Heart right ventricle (tissue), 16 donors: ENCODE measurements at places on chromosomes 16 and 17. TPM values are rescaled to one million over a fixed set of nuclear protein-coding genes. Genes with fewer than 3 reads are reported as not detected.

Gene FUS
- 161 TPM for total RNA-seq

Gene MPP3
- 17.0 TPM for total RNA-seq

Gene DNAH9
- total RNA-seq = not detected

Gene SOCS7
- total RNA-seq = 16.7 TPM

Gene IL34
- total RNA-seq = 0.37 TPM

Gene CCDC137
- total RNA-seq = 9.7 TPM

DNA sequence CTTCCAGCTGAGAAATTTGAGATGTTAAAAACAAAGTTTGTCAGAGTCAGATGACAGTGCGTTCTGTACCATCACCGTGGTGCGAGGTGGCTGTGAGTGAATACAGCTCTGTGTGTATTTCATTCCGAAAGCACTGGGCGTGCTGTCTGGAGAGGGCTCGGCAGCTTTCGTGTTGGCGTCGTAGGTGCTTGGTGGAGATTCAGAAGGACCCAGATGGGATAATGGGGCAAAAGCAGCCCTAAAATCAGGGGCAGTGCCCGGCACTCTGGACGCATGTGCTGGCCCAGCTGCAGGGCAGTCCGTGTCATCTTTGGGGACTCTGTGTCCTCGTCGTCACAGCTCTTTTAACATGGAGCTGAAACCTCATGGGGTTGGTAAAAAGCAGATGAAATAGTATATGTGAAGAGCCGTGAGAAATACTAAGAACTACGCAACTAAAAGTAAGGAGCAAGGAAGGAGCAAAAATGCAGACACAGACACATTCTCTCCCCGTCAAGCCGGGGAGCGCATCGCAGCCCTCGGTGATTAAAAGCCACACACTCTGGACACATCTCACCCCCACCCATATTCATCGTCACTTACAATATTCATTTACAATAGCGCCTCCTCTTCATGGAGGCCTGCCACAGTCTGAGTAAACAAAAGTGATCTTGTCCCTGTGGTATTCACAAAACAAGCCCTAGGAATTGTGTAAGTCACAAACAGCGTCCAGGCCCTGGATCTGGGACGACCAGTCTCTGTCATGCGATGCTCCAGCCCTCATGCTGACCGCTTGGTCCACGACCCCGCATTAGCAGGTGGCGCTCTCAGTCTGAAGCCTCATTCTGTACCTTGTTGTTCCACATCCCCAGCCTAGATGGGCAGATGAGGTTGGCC is 206.7 kb downstream of the RPTOR start:
- no peak for DNase-seq

- peak; percentile 64 for DNase-seq
These were observed 49.3 kb upstream of the WSB1 start for GRCh38 chr17:27244491-27245223.

- DNase-seq = no peak
These were observed 13.7 kb downstream of the WNT9B start for GRCh38 chr17:46865100-46865499.

DNA sequence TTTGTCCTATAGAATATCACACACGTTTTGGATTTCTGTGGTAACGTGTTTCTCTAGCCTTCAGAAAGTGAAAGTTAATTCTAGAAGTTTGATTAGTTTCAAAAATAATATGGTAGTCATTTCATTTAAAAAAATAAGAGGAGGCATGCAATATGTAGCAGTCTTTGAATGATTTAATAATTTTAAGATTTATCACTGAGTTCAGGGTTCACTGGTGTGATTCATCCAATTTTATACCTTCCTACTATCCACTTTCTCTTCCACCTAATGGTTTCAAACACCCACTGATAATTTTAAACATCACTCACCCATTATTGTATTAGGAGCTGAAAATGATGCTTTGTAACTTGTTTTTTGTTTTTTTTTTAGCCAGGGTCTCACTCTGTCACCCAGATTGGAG is 42.3 kb downstream of the CMC2 start:
- no peak for DNase-seq

- DNase-seq = no peak
These were observed 208.7 kb downstream of the PRKCA start for GRCh38 chr17:66511135-66511534.

DNA sequence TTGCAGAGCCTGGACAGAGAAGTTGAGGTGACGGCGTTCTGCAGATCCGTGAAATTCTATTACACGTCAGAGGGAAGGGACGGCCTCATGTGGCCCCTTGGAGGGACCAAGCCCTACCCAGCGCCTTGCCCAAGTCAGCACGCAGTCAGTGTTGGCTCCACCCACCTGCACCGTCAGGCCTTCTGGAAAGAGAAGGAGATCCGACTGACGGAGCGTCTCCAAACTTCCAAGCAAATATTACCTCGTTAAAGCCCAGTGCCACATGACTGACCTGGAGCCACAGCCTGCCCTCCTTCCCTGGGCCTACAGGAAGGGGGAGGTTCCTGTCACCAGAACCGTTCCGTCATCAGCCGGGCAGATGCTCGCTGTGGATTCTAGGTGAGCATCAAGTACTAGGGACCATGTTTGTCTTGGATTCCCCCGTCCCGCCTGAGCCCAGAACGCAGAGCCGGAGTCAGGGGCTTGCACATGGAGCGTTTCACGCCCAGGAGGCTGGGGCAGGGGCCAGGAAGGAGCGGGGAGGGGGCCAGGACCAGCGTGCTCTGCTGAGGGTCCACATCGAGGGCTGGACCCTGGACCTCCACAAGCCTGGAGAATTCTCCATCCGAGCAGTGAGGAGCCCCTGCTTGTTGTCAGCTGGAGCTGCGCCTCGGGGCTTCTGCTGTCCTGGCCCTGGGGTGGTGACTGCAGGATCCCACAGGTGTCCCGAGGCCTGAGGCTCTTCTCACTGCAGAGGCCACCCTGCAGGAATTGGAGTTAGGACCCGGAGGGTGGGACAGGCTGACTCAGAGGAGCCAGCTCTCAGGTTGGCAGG is 22.6 kb upstream of the METRNL start:
- DNase-seq = no peak

DNA sequence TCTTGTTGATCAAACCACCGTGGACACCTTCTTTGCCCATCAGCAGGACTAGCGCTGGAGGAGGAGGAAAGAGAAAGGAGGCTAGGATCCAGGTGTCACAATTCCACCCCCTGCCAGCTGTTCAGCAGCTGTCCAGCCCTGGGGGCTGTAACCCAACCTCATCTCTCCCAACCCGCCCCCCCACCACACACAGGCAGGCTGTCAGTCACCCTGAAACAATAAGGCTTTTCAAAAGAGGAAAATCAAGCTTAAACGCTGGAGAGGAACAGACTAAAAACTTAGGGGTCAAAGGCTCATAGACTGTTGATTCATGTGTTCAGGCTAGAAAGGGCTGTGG is 2.4 kb downstream of the PFN1 start:
- no peak for DNase-seq

DNA sequence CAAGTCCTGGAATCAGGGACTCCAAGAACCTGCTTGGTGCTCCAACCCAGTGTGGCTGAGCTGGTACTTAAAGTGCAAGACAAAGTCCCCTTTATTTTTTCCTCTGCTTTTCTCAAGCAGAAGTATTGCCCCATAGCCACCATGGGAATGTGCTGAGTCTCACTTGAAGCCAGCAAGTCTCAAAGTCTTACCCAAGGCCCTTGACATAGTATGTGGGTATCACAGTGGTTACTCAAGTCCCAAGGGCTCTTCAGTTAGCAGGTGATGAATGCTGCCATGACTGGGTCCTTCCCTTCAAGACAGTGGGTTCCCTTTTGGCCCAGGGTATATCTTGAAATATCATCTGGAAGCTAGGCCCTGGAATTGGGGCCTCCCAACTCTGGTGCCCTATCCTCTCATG is 30.5 kb upstream of the GINS3 start:
- no peak for DNase-seq

- no peak for DNase-seq
These were observed 6.8 kb upstream of the EZH1 start for GRCh38 chr17:42751628-42752027.

GRCh38 chr17:32742681-32743538 is 134.0 kb downstream of the MYO1D start:
- DNase-seq = no peak

DNA sequence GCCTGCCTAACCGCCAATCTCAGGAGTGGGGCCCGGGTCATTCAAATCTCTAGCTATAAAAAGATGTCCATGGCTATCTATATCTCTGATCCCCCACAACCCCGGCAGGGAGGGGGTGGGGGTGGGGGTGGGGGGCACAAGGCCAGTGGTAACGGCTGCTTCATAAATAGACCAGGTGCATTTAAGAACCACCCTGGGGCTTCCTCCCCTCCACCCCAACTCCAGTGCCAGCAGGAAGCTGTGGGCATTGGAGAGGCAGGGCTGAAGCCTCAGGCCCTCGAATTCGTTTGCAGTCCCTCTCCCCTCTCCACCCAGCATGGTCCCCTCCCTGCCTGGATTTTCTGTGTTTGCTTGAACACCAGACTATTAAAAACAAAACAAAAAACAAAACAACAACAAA is 56.0 kb downstream of the RAP1GAP2 start:
- DNase-seq = no peak

- no peak for DNase-seq
These were observed 123.5 kb downstream of the IRF8 start for GRCh38 chr16:86022381-86022960.

DNA sequence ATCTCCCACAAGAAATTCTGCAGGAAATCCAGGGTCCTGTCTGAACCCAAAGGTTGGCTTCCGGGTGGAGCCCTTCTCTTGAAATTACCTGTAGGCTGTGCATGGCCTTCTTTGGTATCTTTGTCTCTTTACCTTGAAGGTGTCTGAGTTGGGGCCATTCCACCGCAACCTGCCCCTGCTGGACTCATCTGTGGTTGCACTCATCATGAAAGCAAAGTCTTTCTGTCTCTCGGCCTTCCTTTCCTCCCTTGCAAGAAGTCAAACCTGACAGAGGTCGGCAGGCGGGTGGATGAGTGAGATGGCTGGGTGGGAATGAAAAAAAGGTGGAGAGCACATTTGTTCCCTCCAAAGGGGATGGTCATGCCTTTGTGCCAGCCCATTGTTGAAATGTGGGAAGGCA is 25.1 kb downstream of the SALL1 start:
- no peak for DNase-seq

DNA sequence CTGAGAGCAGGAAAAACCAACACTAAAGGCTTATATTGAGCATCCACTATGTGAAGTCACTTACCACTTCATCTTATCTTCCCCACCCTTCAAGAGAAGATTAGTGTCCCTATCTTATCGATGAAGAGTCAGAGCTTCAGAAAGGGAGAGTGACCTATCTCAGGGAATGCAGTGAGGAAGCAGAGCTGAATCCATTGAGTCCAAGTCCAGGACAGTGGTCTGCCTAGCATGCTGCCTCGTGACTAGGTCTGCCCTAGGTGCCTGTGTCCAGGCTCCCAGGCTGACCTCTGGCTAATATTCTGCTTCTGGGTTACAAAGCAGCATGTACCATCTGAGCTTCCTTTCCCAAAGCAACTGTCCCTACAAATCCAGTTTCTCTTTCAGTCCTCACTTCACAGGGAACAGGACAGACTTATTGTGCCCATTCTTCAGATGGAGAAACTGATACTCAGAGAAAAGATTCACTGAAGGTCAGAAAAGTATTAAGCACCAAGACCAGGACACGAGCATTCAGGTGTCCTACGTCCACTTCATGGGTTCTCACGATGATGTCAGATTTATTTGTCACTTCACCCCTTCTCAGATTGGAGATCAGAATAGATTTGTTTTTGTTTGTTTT is 13.3 kb upstream of the FZD2 start:
- no peak for DNase-seq

DNA sequence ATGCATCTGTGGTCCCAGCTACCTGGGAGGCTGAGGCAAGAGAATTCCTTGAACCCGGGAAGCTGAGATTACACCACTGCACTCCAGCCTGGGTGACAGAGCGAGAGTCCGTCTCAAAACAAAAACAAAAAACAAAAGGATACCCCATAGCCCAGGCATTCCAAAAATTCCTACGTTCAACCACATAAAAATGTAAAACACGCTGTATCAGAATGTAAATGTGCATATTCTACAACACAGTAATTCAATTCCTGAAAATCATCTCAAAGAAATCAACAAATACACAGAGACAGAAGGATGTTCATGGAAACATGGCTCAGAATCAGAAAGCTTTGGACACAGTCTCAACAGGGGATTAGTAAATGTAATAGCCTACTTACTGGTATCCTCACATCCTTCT is 33.0 kb downstream of the COG7 start:
- no peak for DNase-seq

DNA sequence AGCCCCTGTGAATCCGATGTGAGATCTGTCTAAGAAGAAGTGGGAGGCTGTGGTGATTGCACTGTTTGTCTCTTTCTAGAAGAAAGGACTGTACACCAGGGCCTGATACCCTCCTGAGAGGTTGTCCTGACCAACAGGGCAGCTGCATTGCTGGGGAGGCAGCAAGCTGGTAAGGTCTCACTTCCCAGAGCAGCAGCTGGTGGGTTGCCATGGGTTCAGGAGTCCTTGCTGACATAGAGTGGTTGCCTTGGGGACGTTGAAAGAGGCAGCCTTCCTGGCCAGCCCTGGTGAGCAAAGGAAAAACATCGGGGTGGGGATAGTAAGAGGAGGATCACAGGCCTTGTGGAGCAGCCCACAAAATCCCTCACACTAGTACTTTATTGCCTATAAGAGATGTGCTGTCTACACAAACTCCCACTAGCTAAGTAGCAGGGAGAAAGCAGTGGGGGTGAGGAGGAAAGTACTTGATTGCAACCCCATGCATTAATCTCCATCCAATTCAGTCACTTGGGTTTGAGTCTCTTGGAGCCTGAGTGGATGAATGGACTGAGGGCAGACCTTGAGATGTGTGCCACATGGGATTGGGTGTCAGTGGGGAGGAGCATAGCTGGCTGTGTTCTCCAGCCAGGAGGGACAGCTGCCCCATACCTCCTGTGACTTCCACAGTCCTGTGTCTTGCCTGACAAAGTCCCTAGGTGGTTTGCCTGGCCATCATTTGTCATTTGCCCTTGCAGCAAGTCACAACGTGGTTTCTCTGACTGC is 143.8 kb upstream of the RPL38 start:
- DNase-seq = no peak

- DNase-seq = no peak
These were observed 48.5 kb downstream of the WWOX start for GRCh38 chr16:78147911-78148401.

GRCh38 chr16:23949630-23950290 is 114.0 kb downstream of the PRKCB start:
- no peak for DNase-seq

DNA sequence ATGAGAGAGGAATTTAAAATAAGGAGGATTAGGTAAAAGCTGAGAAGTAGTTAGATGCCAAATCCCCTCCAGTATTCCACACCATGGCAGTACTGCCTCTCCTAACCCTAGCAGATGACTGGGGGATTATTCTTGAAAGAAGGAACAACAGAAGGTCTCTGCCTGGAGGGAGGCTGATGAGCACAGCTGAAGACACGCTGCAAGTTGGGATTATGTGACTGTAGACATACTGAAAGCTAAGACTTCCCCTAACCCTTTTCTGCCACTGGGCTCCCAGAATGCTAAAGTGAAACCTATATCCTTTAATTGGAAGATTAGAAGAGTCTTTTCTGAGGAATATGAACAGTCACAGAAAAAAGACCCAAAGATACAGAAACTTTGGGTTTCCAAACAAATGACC is 27.7 kb upstream of the SLC46A1 start:
- no peak for DNase-seq
